ENCODE measurements at places on chromosomes 16 and 17.

DNA sequence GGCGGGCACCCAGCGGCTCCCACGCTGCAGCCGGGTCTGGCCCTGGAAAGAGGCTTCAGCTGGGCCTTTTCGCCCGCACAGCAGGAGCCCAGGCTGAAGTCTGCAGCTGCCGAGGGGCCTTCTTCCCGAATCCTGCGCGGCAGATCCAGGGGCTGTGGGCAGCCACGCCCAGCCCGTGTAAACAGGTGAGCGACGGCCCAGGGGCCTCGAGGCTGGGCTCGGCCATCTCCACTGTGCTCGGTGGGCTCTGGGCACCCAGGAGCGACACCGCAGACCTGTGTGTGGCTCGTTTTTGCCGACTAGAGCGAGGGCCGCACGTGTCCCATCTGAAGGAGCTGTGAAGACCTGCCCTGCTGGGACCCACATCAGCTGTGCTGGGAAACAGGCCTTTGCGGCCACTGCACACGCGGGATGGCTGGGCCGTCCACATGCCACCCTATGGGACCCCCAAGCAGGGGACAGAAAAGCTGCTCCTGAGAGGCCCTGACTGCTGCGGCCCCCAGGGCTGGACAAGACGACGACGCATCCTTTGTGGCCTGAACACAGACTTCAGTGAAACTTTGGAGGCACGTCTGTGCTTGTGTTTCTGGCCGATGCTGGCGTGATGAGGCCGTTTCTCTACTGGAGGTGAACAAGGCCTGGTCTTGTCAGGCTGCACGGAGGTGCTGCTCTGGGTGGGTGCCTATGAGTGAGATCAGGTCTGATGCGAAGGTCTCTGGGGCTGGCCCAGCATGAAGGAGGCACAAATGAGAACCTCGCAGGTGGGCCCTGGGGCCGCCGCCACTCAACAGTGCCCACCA is 5.2 kb upstream of the APRT start:
- H3K36me3 ChIP-seq = no peaks in the 10 kb centered on the region
- no peaks in the 10 kb centered on the region for H3K4me1 ChIP-seq
- no peak overlapping the region for H3K27ac ChIP-seq
- H3K27me3 ChIP-seq = no peaks in the 10 kb centered on the region
- no peak for DNase-seq
- no peak overlapping the region for H3K4me3 ChIP-seq

- no peaks in the 10 kb centered on the region for H3K36me3 ChIP-seq
- H3K27ac ChIP-seq = peak overlapping the region; percentile 97
- H3K27me3 ChIP-seq = no peaks in the 10 kb centered on the region
- H3K4me3 ChIP-seq = peak overlapping the region; percentile 29
These were observed 105.3 kb upstream of the FAM20A start for GRCh38 chr17:68706356-68706920.

- no peaks in the 10 kb centered on the region for H3K27me3 ChIP-seq
- peak; percentile 70 for DNase-seq
These were observed at the start of gene ABCA6 for GRCh38 chr17:69141431-69142174. Gene ABCA6 (minus strand): TSS chr17:69141895. CDS start chr17:69140703, 1,192 bp downstream.

- DNase-seq = peak; percentile 83
- H3K27ac ChIP-seq = no peak overlapping the region
- H3K27me3 ChIP-seq = no peaks in the 10 kb centered on the region
- H3K36me3 ChIP-seq = no peaks in the 10 kb centered on the region
- H3K4me3 ChIP-seq = no peak overlapping the region
These were observed 77.5 kb upstream of the N4BP1 start for GRCh38 chr16:48687421-48688038.

DNA sequence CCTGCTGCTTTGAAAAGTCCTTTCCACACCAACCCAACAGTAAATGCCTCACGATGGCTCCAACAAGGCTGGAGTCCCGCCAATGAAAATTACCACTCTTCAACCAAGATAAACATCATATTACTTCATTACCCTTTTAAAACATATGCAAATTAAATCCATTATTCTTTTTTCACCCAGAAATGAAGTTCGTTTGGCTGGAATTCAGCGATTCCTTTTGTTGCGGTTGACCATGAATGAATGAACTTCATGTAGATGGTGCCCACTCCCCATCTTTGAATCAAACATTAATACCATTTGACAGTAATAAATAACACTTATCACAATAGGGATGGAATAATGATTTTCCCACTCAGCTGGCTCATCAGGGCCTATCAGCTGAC is 211.5 kb upstream of the TOX3 start:
- no peaks in the 10 kb centered on the region for H3K36me3 ChIP-seq
- no peak for DNase-seq
- H3K27ac ChIP-seq = no peak overlapping the region
- no peak overlapping the region for H3K4me3 ChIP-seq
- H3K27me3 ChIP-seq = no peaks in the 10 kb centered on the region

- H3K27me3 ChIP-seq = no peaks in the 10 kb centered on the region
- no peaks in the 10 kb centered on the region for H3K4me1 ChIP-seq
- H3K4me3 ChIP-seq = no peak overlapping the region
- no peak overlapping the region for H3K27ac ChIP-seq
- no peaks in the 10 kb centered on the region for H3K36me3 ChIP-seq
- DNase-seq = no peak
These were observed 8.3 kb downstream of the TANGO6 start for GRCh38 chr16:68851601-68852000.

DNA sequence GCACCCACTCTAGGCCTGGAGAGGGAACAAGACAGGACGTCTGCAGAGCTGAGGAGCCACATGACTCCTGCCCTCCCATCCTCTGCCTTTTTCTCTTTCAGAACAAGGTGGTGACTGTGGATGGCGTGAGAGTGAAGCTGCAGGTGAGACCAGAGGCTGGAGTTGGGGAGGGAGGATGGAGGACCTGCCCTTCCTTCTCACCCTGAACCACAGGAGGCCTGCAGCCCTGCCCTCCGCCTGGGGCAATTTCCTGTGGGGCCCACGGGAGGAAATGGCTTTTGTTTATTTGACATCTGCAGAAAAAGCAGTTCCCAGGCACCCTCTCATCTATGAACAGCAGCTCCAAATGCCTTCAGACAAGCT is 5.1 kb downstream of the RAB37 start:
- H3K27me3 ChIP-seq = peaks cover 29% of the 10 kb centered on the region
- H3K4me1 ChIP-seq = no peaks in the 10 kb centered on the region
- DNase-seq = no peak
- no peak overlapping the region for H3K4me3 ChIP-seq
- no peaks in the 10 kb centered on the region for H3K36me3 ChIP-seq
- H3K27ac ChIP-seq = no peak overlapping the region

GRCh38 chr17:17058304-17058703 is 16.0 kb downstream of the MPRIP start:
- H3K4me3 ChIP-seq = no peak overlapping the region
- no peak for DNase-seq
- H3K36me3 ChIP-seq = no peaks in the 10 kb centered on the region
- peaks cover 39% of the 10 kb centered on the region for H3K4me1 ChIP-seq

DNA sequence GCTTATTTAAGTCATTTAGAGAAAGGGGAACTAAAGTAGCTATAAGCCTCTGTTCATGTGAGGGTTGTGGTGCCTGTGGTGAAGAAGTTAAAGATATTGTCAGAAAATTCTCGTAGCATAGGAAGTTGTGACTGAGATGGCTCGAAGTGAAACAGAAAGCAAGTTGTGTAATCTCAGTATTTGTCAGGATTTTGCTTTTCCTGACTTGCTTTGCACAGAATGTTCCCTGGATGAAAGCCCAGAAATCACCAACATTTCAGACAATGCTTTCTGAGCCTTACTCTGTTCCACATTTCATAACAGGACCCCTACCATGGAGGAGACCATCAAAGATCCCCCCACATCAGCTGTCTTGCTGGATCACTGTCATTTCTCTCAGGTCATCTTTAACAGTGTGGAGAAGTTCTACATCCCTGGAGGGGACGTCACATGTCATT is 10.6 kb downstream of the CALCOCO2 start:
- peak; percentile 87 for DNase-seq
- H3K27ac ChIP-seq = peak overlapping the region; percentile 88
- H3K4me1 ChIP-seq = peaks cover 34% of the 10 kb centered on the region
